ENCODE measurements at places on chromosomes 1 and 21.

DNA sequence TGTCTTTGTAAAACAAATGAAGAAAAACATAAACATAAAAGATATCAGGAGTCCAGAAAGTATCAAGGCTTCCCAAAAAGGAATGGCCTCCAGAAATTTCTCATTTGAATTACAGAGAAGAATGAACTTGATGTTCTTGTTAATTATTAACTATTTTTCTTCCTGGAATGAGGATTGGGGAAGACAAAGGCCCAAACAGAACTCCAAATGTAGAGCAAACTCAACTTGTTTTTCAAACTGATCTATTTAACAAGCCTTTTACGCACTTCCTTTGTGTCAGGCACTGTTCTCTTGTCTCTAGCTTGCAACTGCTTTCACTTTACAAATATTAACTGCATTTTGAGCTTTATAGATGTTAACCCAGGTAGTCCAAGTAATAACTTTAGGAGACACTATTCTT is 45.5 kb downstream of the LAMC2 start:
- DNase-seq, result no peak

DNA sequence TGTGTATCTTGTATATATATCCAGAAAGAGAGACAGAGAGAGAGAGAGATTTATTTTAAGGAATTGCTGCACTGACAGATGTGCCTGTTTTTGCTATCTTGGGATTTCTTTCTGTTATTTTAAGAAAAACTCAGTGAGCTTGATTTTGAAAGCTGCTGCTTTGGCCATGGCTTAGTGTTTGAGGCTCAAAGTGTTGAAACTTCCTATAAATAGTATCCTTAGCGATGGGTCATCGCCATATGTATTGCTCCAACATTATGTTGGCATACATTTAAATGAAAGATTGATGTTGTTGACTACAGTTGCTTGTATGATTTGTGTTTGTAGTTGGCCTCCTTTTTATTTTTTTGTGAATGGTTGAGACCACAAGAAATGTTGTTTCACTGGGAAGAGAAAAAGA is 29.0 kb upstream of the NTPCR start:
- peak; percentile 46 for DNase-seq

- DNase-seq, result no peak
Measured at GRCh38 chr1:168824418-168825065, 95.5 kb upstream of the DPT start.

GRCh38 chr1:222455188-222455879 is 92.6 kb downstream of the HHIPL2 start:
- peak; percentile 92 for DNase-seq

GRCh38 chr1:41727749-41728115 is 191.0 kb downstream of the HIVEP3 start:
- DNase-seq, result no peak

DNA sequence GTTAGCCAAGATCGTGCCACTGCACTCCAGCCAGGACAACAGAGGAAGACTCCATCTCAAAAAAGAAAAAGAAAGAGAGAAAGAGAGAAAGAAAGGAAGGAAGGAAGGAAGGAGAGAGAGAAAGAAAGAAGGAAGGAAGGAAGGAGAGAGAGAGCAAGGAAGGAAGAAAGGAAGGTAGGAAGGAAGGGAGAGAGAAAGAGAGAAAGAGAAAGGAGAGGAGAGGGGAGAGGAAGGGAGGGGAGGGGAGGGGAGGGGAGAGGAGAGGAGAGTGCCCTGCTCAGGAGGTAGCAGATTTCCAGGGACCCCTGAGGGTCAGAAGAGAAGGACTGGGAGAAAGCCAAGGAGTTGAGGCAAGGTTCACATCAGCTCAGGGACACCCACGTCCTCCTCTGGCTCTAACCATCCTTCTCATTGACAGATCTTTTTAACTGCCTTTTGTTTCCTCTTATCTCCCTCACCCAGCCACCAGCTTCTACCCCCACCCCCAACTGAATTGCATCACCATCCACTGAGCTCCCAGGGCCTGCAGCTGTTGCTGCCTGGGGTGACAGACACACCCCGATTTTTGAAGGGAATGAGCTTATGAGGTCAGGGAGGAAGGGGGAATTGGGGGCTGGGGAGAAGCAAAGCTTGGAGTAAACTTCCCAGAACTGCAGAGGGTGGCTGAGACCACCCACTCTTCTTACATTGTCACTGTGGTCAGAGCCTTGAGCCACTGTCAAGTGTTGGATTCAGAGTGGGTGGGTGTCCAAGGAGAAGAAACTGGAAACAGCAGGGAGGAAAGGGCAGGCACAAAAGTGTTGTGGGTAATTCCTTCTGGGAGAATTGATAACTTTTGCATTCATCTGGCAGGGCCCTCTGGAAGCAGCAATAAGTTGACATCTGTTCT is 91.6 kb downstream of the GLUL start:
- DNase-seq, result no peak

DNA sequence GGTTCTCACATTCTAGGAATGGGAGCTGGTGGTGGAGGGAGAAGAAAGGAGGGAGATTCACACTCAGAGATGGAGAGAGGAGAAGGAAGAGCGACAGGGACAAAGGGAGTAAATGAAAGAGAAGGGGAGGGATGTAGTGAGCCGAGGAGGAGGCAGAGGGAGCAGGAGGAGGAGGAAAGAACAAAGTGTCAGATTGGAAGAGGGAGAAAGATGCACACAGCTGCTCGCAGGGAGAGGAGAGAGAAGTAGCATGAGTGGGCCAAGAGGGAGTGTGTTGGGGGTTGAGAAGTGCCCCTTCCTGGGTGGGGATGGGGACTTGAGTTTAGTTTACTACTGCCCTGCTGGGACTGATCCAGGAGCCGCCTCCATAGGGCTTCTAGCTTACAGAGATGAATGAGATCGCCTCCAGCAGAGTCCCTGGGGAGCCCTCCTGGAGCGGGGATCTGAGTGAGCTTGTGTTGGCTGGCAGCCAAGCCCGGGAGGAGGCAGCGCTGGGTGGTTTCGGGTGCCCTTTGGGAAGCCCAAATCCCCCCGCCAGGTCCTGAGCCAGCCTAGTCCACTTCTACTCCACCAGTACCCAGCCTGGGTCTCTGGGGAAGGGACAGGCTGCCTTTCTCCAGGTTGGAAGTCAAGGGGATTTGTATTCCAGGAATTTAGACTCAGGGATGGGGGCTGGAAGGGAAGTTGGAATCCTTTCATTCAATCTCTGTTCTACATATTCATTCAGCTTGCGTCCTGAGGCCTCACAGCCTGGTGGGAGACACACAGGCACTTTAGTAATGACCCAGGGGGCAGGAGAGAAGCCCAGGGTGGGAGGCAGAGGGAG is 20.9 kb downstream of the PTPRU start:
- no peak for DNase-seq

GRCh38 chr1:160217481-160218051 is 12.4 kb downstream of the PEA15 start:
- DNase-seq, result no peak

- DNase-seq, result no peak
Measured at GRCh38 chr1:164667600-164667999, 108.6 kb downstream of the PBX1 start.

GRCh38 chr1:96721053-96721415 is 550 bp upstream of the PTBP2 start:
- DNase-seq, result no peak

- DNase-seq, result no peak
Measured at GRCh38 chr1:171014880-171015279, 75.8 kb upstream of the FMO3 start.

GRCh38 chr1:186541003-186541402 is 80.1 kb upstream of the PDC start:
- no peak for DNase-seq

DNA sequence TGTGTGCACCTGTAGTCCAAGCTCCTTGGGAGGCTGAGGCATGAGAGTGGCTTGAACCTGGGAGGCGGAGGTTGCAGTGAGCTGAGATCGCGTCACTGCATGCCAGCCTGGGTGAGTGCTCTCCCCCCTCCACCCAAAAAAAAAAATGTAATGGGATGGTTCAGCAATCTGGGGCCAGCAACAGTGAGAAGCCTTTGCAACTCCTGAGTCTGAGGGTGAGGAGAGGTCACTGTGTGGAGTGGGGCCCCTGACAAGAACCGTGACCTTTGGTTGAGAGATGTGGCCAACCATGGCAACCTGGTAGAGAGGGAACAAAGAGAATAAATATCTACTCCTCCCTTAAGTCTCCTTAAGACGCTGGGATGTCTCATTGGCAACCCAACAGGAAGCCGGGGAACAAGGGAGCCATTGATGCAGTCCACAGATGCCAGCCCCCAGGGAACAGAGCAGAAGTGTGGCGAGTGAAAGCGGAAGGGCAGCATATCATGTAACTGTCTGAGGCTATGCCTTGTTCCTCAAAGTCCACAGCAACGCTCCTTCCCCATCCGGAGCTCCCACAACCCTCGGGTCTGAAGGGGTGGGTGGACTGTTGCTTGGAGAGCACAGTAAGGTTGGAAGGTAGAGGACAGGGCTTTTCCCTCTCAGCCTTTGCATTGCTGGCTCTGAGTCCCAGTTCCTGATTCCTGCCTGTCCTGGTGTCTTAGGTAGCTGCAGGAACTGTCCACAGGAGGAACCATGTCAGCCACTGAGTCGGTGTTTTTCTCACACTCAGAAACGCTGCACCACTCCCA is 8.3 kb downstream of the TRNP1 start:
- DNase-seq, result no peak

DNA sequence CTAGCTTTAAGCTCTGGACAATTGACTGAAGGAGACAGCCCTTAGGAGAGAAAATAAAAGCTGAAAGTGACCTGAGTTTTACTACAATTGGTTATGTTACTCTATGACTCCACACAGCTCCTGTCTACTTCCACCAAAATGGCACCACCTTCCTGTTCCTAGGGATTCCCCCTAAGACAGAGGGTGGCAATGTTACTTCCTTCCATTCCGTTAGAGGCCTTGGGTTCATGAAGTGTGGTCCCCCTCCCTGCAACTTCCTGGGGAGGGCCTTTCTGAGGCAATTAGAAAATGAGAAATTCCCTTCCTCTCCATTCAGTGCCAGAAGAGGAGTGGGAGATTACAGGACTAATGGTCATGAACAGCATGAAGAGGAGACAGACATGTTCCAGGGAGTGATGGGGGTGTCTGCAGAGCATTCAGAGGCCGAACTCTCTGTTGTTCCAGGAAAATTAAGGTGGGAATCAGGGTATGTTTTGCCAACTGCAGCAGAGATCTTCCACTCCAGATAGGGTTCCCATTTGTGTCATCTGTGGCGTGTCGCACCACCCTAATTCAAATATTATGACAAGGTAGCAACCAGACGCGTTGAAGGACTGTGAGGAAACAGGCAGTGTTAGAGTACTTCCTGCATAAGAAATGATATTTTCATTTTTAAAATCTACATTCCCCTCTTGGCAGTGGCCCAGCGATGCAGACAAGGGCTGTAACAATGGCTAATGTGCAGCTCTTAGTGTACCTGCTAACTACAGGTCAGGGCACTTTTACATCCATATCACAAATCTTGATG is 53.1 kb upstream of the TRIM67 start:
- no peak for DNase-seq

DNA sequence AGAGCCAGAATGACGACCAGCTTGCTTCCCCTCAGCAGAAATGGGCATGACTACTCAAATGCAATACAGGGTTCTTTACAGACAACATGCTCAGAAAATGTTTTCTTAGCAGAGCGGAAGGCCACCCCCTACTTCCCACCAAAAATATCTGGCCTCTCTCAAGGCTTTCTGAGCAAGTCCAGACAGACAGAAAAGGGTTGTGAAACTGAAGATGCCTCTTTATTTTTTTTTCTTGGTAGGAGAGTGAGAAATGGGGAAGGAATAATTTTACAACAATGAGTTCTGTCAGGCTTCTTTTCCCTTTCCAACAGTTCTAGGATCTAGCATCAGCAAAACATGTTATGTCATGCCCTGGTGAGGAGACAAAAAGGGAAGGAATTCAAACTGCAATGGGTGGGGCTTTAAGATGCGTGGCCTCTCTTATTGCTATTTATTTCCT is 172.0 kb upstream of the CAMK1G start:
- DNase-seq, result no peak

- DNase-seq, result no peak
Measured at GRCh38 chr1:89942014-89942413, 52.9 kb upstream of the ZNF326 start.

GRCh38 chr1:50853325-50853724 is 106.7 kb downstream of the FAF1 start:
- DNase-seq, result no peak

DNA sequence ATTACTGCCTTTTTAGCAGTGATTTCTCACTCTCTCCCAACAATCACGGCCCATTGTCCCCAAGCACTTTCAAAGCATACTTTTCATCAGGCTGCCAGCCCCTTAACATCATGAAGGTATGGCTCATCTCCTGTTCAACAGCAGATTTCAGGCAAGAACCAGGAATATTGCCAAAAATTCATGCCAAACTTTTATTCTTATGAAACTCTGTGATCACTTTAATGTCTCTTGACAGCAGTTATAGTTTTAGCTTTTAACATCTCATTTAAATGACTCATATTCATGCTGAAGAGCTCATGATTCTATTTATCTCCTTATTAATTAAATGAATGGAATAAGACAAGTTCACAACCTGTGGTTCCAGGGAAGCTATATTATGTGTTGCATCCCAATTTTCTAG is 235.1 kb downstream of the GRIK1 start:
- DNase-seq, result peak; percentile 18

- DNase-seq, result no peak
Measured at GRCh38 chr1:944341-945325, 14.4 kb downstream of the NOC2L start.

- DNase-seq, result no peak
Measured at GRCh38 chr21:15732290-15732995, 2.7 kb downstream of the USP25 start.

GRCh38 chr1:225554216-225554812 is 98.6 kb downstream of the ENAH start:
- DNase-seq, result no peak

DNA sequence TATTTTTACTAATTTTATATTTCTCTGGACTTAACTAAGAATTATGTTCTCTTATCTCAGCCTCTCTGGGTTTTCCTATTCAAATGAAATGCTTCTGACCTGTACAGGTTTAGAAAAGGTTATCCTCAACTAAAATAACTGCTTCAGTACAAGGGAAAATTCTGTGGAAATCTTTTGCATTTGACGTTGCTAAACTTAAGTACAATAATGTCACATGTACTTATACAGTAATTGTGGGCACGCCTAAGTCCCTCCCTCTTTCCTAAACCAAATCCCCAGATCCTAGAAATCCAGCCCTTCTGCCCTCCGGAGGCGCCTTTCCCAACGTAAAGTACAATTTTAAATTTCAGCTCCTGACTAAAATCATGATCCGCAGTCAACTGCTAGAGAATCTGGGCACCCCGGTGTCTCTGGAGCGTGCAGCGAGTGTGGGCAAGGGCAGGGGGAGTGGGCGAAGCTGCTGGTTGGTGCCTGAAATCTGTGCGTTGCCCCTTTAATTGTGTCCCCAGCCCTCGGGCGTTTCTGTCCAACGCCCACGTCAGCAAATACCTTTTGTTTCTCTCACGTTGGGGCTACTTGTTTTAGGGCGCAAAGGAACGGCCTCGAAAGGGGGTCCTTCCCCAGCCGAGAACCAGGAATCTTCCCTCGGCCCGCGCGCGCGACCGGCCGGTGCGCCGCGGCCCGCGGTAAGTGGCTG is at the start of gene ZBTB8A:
TSS of gene ZBTB8A (plus strand) at position 541 of the 697 bp plus-strand sequence. CDS start 53,505 bp downstream, outside the sequence.
- DNase-seq, result peak; percentile 22
